Activated CD8-positive, alpha-beta memory T cell treated with anti-CD3 and anti-CD28 coated beads for 1 hour (primary cell): ENCODE measurements at places on chromosomes 6 and 20.

GRCh38 chr6:99821164-99821563 is 172.9 kb downstream of the MCHR2 start:
- DNase-seq, result no peak

DNA sequence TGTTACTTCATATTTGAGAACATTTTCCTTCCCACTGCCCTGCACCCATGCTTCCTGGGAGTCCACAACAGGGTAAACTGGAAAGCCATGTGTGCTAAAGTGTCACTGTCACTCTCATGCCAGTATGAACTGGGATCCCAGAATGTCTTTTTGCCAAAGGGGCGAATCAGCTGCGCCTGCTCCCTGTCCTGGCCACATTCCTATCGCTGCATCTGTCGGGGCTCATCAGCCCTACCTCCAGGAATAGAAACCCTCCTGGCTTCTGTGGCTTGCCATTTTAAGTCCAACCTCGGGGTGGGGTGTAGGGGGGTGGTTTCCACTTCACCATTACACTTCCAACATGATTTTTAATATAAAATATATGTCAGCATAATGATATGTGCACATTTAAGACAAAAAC is 933 bp downstream of the KLHL31 start:
- no peak for DNase-seq

DNA sequence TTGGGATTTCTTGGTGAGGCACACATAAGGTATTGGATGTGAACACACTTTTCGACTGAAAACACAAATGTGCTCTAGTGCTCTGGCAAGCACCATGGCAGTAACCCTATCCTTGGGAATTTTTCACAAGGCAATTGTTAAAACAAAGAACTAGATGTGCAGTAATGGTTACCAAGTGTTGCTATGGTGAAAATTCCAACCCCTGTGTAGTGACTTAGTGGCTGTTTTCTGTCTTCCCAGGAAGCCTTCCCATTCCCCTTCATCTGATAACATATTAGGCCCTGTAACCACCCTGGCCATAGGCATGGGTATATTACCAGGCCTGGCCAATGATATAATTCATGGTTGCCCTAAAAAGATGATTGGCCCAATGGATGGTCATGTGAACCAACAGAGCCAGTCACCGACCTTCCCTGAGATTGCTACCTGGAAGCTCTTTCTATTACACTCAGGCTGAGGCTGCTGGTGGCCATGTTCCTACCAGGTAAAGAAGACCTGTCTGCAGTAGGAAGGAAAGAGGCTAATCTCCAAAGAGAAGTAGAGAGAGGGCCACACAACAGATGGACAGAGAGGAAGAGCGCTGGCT is 4.1 kb downstream of the C20orf202 start:
- no peak for DNase-seq

GRCh38 chr20:59010995-59011873 is 4.2 kb upstream of the CTSZ start:
- no peak for DNase-seq

DNA sequence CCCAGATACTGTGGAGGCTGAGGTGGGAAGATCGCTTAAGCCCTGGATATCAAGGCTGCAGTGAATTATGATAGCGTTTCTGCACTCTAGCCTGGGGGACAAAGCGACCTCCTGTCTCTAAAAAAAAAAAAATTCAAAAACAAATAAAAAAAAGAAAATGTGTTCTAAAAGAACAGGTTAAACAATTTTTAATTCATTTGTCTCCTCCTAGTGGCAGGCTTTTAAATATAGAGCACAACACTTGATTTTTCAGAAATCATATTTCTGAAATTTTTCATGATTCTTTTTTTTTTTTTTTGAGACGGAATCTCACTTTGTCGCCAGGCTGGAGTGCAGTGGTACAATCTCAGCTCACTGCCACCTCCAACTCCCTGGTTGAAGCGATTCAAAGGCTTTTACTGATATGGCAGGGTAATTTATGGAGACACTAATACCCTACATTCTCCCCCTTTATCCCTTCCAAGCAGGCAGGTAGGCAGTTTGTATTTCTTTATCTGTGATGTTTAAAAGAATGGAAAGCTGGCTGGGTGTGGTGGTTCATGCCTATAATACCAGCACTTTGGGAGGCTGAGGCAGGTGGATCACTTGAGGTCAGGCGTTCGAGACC is 8.7 kb upstream of the GTF3C6 start:
- DNase-seq, result no peak
